ENCODE measurements at places on chromosomes 1 and 21. TPM values are rescaled to one million over a fixed set of nuclear protein-coding genes. Genes with fewer than 3 reads are reported as not detected.

Gene PRAMEF13
- polyA plus RNA-seq, result not detected

Gene ANGPTL1
- polyA plus RNA-seq, result 18.4 TPM

Gene CRNN
- polyA plus RNA-seq, result 3.1 TPM

Gene S100A7A
- not detected for polyA plus RNA-seq

Gene SH2D1B
- polyA plus RNA-seq, result not detected

Gene OLIG2
- not detected for polyA plus RNA-seq

Gene FAM72B
- 0.46 TPM for polyA plus RNA-seq

- no peak for DNase-seq
Observed at GRCh38 chr1:82065916-82066315, 265.2 kb downstream of the ADGRL2 start.

- DNase-seq, result no peak
Observed at GRCh38 chr1:207669528-207670009, 24.6 kb downstream of the CR1L start.

DNA sequence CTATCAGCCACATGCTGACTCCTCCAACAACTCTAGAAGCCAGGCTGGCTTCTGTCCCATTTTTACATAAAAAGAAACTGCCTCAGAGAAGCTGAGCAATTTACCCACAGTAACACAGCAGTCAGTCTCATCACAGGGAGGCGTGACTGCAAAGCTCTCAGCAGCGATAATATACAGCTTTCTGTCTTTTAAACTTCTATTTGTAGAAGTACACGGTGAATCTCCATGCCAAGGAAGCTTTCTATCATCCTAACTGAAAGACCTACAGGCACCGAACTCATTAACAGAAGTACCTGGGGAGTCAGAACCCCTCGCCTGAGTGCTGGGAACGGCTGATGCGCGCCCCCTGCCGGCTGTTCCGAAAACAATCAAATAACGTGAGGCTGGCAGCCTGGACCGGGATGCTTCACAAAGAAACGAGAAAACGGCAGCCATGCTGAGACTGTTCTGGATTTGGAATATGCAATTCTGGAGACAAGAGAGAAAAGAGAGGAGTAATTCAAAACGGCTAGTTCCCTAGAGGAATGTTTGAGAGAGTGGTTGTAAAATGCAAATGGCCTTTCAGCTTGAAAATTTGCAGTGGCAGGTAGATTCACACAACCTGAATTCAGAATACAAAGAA lies 43.5 kb upstream of the RAB4A start:
- DNase-seq, result peak; percentile 88

DNA sequence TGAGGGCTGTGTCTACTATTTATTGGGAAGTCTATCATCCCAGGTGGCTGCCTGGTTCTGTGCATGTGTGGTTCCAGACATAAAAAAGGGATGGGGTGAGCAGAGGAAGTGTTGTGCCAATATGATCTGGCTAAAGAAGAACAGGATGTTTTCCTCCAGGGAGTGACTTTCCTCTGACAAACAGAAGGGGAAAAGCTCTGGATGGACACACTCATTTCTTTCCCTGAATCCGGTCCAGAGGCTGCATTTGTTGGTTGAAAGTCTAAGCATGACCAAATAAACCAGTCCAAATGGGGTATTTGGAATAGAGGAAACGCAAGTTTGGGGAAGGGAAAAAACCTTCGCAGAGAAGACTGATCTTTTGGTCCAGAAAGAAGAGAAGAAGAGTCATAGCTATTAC lies 12.7 kb downstream of the GREM2 start:
- no peak for DNase-seq

- DNase-seq, result peak; percentile 78
Observed at GRCh38 chr21:42350927-42351426, at the start of gene TFF2. TFF2 (minus strand) TSS chr21:42350994; CDS start chr21:42350957, 37 bp downstream.

DNA sequence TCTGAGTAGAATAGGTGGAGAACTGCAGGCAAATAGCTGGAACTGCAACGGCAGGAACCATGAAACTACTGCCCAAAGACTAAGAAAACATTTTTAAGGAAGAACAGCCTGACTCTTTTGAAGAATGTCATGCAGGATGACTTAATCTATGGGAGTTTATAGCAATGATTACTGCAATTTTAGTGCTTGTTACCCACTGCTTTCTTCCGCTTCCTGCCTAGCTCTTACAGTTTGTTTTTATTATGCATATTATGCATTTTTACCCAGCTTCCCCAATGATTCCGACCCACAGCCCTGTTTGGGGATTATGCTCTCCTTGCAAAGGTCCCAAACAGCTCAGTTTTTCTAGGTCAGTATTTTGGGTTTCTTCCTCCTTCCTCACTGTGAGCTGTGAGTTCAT lies 71.2 kb downstream of the PCNX2 start:
- DNase-seq, result no peak

DNA sequence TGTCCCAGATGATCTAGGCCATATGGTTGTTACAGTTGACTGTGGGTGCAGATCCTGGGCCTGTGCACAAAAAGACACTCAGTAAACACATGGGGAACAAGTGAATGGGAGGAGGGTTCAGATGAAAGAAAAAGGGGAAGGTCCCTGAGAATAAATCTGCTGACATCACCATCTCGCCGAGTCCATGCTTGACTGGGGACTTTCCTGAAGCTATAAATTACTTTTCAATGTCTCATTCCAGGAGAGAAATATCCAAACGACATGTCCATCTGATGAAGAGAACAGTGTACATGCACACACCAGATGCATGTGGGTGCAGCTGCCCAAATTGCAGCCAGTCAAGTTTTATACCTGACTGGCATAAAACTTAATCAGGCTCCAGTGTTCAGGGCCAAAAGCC lies 109.0 kb downstream of the HIVEP3 start:
- DNase-seq, result no peak

DNA sequence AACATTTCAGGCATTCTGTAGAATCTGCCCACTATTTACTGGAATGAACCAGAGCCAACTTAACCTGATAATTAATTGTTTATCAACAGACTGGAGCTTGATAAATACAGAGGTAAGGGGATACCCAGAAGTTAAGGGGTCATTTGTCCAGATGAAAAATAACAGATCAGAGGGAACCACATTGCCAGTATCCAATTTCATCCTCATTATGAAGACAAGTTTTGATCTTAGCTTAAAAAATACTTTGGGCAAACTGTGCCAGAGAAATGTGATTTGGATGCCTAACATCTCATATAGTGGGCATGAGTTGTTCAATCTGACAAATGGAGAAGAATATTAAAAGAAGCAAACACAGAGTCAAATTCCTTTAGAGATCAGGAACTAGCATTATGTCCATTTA lies 63.7 kb downstream of the IFI44 start:
- no peak for DNase-seq

DNA sequence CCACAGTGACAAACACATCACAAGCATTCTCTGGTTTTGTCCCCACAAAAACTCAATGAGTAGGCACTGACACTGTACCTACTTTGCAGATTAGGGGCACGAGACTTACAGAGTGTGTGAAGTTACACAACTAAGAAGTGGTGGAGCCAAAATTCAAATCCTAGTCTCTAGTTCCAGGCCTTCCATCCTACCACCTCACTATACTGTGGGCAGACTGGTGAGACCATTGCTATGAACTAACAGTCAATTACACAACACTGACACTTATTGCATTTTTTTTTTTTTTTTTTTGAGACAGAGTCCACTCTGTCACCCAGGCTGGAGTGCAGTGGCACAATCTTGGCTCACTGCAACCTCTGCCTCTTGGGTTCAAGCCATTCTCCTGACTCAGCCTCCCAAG lies 71.4 kb downstream of the KCNN3 start:
- no peak for DNase-seq

DNA sequence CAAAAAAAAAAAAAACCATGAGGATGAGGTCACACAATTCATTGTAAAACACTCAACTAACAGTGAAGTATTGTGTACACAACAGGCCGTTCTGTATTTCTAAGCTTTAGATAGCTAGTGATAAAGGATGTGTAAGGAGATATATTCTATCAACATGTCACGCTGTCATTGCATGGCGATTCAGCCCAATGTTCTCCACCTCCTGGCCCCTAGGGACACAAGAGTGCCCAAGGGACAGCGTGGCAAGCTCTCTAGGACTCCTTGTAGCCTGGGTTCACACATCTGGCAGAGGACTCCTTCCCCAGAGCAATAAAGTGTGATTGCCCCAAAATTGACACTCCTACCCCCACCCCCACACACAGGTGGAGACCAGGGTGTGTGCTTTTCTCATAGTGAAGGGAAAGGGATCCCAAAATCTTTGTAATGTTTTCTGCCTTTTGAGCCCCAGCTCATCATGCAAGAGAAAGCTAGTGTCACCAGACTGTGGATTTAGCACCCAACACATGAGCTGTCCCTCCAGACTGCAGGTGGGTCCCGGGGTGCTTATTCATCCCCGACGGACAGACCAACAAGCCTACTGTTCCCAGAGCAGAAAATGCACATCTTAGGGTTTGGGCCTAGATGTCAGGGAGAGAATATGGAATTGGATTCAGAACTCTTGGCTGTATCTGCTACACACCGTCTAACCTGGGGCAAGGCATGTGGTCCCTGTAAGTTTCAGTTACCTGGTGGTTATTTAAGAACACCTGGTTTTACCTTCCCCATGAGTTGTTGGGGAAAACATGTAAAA lies 11.5 kb downstream of the TMPRSS3 start:
- DNase-seq, result no peak

GRCh38 chr1:211736351-211736915 lies 61.0 kb upstream of the NEK2 start:
- DNase-seq, result no peak

DNA sequence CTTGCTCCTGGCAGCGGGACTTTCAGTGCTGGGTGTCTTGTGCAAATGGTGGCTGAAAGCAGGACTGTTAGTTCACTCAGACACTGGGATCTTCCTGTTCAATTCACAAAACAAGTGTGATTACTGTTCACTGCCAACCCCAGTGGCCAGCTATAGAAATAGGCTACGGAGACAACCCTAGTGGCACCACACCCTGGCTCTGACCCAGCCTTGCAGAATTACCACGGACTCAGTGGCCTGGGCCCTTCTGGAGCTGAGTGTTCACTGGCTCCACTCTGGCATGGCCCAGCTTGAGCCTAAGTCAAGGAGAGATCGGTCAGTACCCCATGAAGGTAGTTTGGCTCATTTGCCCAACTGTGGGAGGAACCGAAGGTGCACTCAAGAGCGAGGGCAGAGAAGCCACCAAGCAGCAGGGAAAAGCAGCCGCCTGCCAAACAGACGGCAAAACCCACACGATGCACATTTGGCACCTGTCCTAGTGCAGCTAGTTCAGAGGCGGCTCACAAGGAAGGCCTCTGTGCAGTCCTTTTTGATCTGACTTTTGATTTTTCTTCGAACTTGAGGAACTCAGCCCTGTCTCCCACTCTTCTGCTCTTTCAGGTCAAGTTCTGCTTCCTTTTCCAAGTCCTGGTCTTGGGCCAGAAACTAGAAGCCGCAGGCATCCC lies 5.9 kb downstream of the KIAA2013 start:
- DNase-seq, result no peak

GRCh38 chr1:221444346-221444745 lies 297.5 kb downstream of the DUSP10 start:
- no peak for DNase-seq

- no peak for DNase-seq
Observed at GRCh38 chr1:216183454-216183853, 239.8 kb downstream of the USH2A start.

GRCh38 chr1:157995583-157996169 lies 2.2 kb downstream of the KIRREL1 start:
- DNase-seq, result no peak

GRCh38 chr1:10252508-10252907 lies 42.1 kb downstream of the KIF1B start:
- no peak for DNase-seq

- no peak for DNase-seq
Observed at GRCh38 chr1:89732206-89732605, 88.6 kb upstream of the LRRC8D start.

GRCh38 chr1:161223805-161224694 lies 622 bp upstream of the APOA2 start:
- DNase-seq, result no peak

Measured in stomach (tissue), 19 donors.